ENCODE measurements at places on chromosomes 2 and 18.

DNA sequence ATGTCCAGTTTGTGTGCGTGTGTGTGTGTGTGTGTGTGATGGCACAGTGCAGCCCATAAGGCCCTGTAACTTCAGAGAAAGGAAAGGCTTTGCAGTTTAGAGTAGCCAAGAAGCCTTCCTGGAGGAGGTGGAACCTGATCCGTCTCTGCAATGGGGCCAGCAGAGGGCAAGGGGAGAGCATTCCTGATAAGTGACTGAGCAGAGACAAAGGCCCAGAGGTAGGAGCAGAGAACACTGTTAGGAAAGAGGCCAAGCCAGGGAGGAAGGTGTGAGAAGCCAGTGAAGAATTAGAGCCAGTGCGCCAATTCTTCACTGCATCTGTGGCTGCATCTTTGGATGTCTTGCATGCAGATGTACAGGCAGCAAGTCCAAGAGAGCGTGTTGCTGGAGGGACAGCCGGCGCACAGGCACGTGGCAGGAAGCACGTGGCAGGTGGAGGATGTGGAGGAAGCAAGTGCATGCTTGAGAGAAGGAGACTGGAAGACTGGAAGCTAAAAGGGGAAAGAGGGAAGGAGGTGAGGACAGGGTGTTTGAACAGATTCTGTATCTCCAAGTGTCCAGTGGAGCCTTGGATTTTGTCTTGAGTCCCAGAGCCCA is 196.3 kb downstream of the CTIF start:
- DNase-seq = no peak

- no peak for DNase-seq
Observed at GRCh38 chr2:44614940-44615339, 253.2 kb downstream of the CAMKMT start.

- no peak for DNase-seq
Observed at GRCh38 chr18:31798399-31798798, 37.7 kb upstream of the SLC25A52 start.

- DNase-seq = no peak
Observed at GRCh38 chr2:161017780-161018470, 142.3 kb upstream of the TANK start.

DNA sequence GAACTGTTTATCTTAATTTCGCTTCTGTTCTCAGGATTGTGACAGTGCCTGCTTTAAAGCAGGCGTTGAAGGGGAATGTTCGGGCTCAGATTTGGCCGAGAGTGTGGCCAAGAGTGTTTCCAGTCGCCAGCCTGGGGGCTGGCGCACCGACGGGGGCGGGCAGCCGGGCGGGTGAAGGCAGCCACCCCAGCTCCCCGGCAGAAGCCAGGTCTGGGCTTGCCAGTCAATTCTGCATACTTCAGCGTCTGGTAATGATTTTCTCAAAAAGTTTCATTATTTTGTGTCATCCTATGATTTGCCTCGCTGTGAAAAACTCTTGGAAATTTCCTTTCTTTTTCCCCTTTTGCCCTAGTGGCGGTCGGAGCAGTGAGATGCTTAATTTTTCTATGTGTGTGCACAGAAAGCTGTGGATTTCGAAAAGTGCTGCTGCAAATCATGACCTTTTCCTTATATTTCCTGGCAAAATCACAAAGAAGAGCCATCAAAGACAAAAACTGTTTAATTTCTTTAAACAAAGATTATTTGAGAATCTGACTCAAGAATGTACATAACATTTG is 856 bp downstream of the FAM228A start:
- DNase-seq = no peak

All from thoracic aorta (tissue), 2 donors.